ENCODE measurements at places on chromosomes 1 and 21. TPM values are rescaled to one million over a fixed set of nuclear protein-coding genes. Genes with fewer than 3 reads are reported as not detected.
A peak's percentile ranks its signal among the peaks of the same experiment; 100 is the strongest.

The GREM2 gene
- total RNA-seq: 0.90 TPM

The GPR157 gene
- 49.5 TPM for total RNA-seq

GRCh38 chr1:231628207-231628876 lies 1.8 kb downstream of the DISC1 start:
- no peaks in the 10 kb centered on the region for H3K36me3 ChIP-seq
- DNase-seq: no peak
- no peaks in the 10 kb centered on the region for H3K27me3 ChIP-seq
- H3K4me1 ChIP-seq: no peaks in the 10 kb centered on the region
- H3K27ac ChIP-seq: no peak overlapping the region

GRCh38 chr1:175390522-175391254 lies 198.1 kb upstream of the KIAA0040 start:
- H3K36me3 ChIP-seq: no peaks in the 10 kb centered on the region
- no peak overlapping the region for H3K4me3 ChIP-seq
- DNase-seq: no peak
- H3K4me1 ChIP-seq: no peaks in the 10 kb centered on the region

- peak overlapping the region; percentile 30 for H3K27ac ChIP-seq
- H3K27me3 ChIP-seq: no peaks in the 10 kb centered on the region
- H3K4me3 ChIP-seq: no peak overlapping the region
- peaks cover 12% of the 10 kb centered on the region for H3K4me1 ChIP-seq
- no peaks in the 10 kb centered on the region for H3K36me3 ChIP-seq
Measured at GRCh38 chr1:19758227-19758830, 41.4 kb downstream of the TMCO4 start.

DNA sequence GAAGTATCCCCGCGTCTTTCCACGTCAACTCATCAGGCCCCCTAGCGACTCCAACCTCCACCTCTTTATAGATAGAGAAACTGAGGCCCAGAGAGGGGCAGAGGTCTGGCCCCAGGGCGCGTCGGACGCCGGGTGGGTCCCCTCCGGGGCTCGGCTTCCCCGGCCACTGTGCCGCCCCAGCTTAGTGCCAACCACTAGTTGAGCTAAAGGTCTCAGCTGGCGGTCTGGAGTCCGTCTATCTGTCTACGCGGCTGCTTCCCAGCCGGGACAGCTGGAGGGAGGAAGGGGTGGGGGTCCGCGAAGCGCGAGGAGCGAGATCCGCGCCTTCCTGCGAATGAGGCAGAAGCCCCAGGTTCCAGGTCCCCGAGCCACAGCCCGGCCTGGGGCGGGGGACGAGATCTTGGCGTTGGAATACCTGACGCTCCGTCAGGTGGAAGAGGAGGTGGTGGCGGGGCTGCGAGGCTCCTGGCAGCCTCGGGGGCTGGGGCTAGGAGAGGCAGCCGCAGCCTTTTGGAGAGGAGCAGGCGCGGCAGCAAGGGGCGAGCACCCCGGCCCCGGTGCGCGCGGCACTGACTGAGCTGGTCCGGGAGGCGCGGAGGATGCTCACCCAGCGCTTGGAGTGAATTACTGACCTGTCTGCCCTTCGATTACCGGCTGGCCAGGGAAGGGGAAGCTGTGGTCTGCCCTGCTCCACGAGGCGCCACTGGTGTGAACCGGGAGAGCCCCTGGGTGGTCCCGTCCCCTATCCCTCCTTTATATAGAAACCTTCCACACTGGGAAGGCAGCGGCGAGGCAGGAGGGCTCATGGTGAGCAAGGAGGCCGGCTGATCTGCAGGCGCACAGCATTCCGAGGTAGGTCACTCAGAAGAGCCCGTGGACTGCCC lies 937 bp downstream of the PODN start:
- peaks cover 5% of the 10 kb centered on the region for H3K27me3 ChIP-seq
- H3K36me3 ChIP-seq: no peaks in the 10 kb centered on the region
- DNase-seq: no peak
- H3K4me1 ChIP-seq: peaks cover 7% of the 10 kb centered on the region

- no peak overlapping the region for H3K4me3 ChIP-seq
- H3K4me1 ChIP-seq: no peaks in the 10 kb centered on the region
- no peak for DNase-seq
- no peak overlapping the region for H3K27ac ChIP-seq
Measured at GRCh38 chr1:75707191-75707590, 17.3 kb upstream of the ACADM start.

GRCh38 chr1:115073298-115074087 lies 15.8 kb downstream of the TSPAN2 start:
- DNase-seq: no peak
- peak overlapping the region; percentile 50 for H3K27ac ChIP-seq
- H3K4me3 ChIP-seq: no peak overlapping the region
- no peaks in the 10 kb centered on the region for H3K27me3 ChIP-seq

DNA sequence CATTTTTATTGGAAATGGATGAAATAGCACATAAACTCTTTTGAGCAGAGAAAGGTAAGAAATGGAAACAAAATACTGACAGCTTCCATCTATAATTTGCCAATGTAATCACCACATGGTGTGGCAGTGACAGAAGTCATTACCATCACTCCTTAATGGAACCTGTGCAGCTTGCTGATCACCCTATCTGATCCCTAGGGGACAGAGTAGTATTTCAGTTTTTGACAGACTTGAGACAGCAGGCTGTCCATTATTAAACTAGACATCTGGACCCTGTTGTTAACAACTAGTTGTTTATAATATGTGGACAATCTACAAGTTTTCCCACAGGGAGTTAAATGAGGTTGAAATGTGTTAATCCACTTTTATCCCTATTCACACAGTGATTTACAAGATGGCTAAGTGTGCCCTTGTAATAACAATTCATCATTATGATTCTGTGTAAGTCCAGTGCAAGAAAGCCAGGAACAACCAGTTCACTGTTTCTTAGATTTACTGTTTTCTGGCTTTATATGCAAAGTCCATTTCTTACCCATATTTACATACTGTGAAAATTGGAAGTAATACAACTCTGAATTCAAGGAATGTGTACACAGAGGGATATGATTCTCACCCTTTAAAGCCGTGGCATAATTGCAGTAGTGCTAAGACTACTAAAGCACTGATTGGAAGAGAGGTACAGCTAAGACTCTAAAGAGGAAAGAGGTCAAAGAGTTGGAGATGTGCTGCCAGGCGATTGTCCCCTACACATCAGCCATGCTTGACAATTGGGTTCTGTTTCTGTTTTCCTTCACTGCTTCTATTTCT lies 9.1 kb downstream of the KCNT2 start:
- no peaks in the 10 kb centered on the region for H3K4me1 ChIP-seq
- no peak overlapping the region for H3K4me3 ChIP-seq
- no peaks in the 10 kb centered on the region for H3K27me3 ChIP-seq
- H3K36me3 ChIP-seq: no peaks in the 10 kb centered on the region
- no peak for DNase-seq

DNA sequence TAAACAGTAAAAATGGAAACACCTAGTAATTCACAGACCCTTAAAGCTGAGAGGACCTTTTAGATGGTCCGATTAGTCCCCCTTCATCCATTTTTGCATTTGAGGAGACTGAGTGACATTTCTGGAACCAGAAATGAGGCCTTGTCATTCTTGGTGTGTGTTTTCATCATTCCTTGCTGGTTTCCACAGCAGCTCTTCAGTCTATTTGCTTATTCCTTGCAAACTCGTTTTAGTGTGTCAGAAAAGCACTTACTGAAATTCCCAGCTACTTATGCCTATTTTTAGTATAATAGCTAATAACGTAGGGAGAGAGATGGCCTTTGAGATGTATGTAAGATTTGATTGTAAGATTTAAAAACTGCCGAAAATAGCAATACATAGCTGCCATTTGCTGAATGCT lies 70.9 kb downstream of the VPS13D start:
- no peak overlapping the region for H3K4me3 ChIP-seq
- H3K27me3 ChIP-seq: no peaks in the 10 kb centered on the region
- DNase-seq: no peak
- H3K27ac ChIP-seq: no peak overlapping the region

DNA sequence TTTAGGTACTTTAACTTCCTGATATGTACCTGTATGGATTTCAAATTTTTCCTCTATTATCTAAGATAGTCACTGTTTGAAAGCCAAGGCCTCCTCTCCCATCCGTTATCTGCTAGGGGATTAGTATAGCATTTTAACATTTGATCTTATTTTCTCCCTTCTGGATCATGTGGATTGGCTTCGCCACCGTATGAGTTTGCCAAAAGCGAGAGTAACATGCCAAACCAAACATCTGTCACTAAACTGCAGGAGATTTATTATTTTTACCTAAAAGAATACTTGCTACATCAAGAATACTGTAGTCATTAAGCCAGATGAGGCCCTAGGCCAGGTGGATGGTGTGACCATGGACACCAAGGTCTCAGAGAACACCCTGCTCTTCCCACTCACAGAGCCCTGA lies 28.5 kb upstream of the EEIG2 start:
- no peaks in the 10 kb centered on the region for H3K36me3 ChIP-seq
- no peaks in the 10 kb centered on the region for H3K27me3 ChIP-seq
- H3K4me3 ChIP-seq: no peak overlapping the region
- H3K27ac ChIP-seq: no peak overlapping the region
- H3K4me1 ChIP-seq: no peaks in the 10 kb centered on the region
- no peak for DNase-seq

DNA sequence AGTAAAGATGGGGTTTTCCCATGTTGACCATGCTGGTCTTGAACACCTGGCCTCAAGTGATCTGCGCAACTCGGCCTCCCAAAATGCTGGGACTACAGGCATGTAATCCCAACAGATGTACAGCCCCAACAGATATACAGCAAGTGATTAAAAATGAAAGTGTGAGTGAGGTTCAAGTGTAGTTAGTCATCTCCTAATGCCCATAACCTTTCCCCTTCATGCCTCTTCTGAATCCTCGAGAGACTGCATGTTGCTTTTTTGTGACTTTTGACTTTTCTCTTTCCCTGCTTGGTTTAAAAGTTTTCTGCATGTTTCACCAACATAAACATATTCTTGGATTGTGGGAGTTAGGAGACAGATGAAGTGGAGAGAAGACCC lies 31.2 kb downstream of the KCNK2 start:
- no peaks in the 10 kb centered on the region for H3K4me1 ChIP-seq
- no peak overlapping the region for H3K4me3 ChIP-seq
- H3K27me3 ChIP-seq: no peaks in the 10 kb centered on the region
- H3K27ac ChIP-seq: no peak overlapping the region

DNA sequence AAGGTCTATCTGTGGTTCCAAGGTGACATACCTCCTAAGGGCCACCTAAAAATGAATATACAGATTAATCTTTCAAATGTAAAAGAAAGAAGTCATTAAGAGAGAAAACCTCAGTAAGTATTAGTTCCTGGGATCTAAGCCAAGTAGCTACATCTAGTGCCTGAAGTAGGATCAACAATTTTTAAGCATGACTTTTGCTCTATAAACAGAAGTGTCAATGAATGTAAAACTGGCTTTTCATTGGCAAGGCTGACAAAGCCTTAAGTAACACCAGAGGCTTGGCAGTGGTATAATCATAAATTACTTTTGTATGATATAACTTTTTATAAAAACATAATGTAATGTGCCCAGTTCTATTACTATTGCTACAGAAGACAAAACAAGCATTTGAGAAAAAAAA lies 12.2 kb upstream of the ACADM start:
- no peaks in the 10 kb centered on the region for H3K36me3 ChIP-seq
- no peak for DNase-seq
- H3K4me1 ChIP-seq: peaks cover 5% of the 10 kb centered on the region
- H3K27ac ChIP-seq: no peak overlapping the region
- no peaks in the 10 kb centered on the region for H3K27me3 ChIP-seq

DNA sequence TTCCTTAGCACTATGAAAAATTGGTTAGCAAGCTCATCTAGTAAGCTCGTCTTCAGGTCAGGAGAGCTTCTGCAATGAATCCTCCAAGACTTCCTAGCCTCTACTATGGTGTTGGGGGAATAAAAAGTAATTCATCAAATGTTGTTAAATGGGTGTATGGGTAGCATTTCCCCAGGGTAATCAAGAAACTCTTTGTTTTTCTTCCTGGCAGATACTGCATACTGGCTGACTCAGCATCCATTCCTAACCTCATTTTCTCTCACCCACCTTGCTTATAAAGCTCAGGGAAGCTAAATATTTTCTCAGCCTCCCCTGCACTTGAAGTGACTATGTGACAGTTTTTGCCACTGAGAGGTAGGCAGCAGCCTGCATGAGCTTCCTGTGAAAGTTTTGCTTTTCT lies 83.4 kb downstream of the MAB21L3 start:
- H3K27me3 ChIP-seq: no peaks in the 10 kb centered on the region
- H3K27ac ChIP-seq: no peak overlapping the region
- no peaks in the 10 kb centered on the region for H3K4me1 ChIP-seq
- H3K36me3 ChIP-seq: no peaks in the 10 kb centered on the region
- DNase-seq: no peak
